ENCODE measurements at places on chromosomes 1 and 21.
A peak's percentile ranks its signal among the peaks of the same experiment; 100 is the strongest.

DNA sequence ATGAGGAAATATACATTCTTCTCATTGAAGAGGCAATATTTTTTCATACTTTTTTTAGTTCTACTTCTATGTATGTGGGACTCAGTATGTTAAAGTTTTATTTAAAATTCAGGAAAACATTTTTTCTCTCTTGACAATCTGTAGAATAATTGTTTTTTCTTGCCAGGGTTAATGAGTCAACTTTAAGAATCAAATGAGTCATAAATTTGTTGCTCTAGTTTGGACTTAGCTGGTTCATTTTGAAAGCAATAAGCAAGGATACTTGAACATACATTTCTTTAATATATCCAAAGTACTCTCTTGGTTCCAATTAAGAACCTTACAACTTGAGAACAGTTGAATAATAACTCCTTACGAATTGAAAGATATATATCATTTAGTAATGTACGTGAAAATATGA is 1145.3 kb upstream of the B3GALT2 start:
- no peak for DNase-seq

GRCh38 chr1:183148599-183148998 is 37.5 kb upstream of the LAMC2 start:
- DNase-seq: no peak

GRCh38 chr1:171487038-171487437 is 1.7 kb downstream of the PRRC2C start:
- no peak for DNase-seq

- DNase-seq: no peak
Measured at GRCh38 chr1:8090241-8090702, 64.2 kb upstream of the ERRFI1 start.

- DNase-seq: no peak
Measured at GRCh38 chr1:229882621-229883020, 184.4 kb upstream of the GALNT2 start.

DNA sequence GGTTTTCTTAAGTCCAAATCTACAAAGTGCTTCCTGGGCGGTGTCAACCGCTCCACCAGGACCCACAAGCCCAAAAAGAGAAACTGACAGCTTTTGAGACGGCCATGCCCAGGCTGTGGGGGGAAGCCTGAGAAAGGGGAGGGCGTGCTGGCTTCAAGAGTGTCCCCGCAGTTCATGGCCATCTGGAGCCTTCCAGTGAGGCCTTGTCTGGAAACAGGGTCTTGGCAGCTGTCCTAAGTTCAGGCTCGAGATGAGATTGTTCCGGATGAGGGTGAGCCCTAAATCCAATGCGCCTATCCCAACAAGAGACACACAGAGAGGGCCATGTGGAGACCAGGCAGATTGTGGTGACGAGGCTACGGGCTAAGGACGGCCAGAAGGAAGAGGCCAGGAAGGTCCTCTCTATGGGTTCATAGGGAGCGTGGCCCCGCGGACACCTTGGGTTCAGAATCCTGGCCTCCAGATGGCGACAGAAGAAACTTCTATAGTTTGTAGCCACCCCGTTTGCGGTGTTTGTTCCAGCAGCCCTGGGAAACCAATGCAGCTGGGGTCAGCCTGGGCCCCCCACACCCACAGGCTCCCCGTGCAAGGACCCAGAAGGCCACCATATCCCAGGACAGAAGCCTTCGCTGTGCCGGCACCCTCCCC is 70.2 kb downstream of the ARHGEF16 start:
- DNase-seq: no peak

- DNase-seq: no peak
Measured at GRCh38 chr1:52615489-52616042, 13.4 kb downstream of the GPX7 start.

DNA sequence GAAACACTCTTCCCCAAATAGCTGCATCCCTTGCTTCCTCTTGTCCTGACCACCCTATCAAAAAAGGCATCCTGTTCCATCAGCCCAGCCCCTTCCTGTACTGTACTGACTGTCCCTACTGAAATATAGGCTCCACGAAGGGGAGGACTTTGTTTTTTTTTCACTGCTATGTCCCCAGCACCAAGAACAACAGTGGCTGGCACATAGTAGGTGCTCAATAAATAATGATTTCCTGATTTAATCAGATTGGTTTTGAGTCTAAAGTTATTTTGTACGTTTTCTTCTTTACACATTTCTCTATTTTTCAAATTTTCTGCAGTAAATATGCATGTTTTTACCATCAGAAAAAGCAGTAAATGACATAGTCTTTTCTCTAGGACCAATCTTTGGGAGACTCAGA is 73.9 kb downstream of the CD58 start:
- DNase-seq: no peak

GRCh38 chr1:54571326-54571725 is 23.3 kb downstream of the ACOT11 start:
- DNase-seq: no peak

DNA sequence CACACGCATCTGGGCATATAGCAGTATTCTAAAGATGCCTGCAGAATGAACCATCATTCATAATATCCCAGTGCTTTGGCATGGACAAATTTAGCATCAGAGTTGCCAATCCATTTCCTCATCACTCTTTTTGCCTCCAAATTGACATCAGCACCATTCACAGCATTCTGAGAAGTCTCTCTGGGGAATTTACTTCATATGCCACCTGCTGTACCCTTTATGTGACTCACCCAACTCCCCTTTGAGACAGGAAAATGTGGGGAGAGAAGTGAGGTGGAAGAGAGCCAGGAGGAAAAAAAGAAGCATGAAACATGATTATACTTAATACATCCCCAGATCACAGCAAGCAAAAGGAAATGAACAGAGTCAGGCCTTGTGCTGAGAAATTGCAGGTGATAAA is 37.4 kb downstream of the RAB3B start:
- no peak for DNase-seq

GRCh38 chr1:27660300-27660835 is 11.6 kb downstream of the IFI6 start:
- DNase-seq: no peak

DNA sequence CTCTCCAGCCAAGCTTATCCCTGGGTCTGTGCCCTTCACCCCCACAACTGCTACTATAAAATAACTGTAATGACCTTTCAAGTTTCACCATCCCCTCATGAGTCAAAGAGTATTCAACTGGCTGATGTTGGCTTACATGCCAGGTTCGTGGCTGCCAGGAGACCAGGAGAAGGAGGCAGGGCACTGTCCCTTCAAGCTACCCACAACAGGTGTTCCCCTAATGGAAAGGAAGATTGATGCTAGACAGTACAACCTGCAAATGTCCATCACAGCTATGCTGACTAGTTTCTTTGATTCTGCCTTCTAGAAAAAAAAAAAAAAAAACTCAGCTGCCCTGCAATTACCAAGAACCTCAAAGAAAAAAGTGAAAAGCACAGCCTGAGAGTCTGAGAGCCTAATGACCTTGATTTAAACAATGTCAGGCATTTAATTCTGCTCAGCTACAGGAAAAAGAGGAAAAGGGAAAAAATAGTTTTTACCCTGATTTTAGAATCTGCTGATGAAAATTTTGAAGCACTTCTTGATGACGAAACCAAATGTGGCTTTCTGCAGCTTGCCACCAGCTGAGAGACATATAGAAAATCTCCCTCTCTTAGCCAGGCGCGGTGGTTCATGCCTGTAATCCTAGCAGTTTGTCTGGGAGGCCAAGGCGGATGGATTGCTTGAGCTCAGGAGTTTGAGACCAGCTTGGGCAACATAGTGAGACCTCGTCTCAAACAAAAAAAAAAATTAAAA is 82.7 kb upstream of the ROR1 start:
- no peak for DNase-seq

DNA sequence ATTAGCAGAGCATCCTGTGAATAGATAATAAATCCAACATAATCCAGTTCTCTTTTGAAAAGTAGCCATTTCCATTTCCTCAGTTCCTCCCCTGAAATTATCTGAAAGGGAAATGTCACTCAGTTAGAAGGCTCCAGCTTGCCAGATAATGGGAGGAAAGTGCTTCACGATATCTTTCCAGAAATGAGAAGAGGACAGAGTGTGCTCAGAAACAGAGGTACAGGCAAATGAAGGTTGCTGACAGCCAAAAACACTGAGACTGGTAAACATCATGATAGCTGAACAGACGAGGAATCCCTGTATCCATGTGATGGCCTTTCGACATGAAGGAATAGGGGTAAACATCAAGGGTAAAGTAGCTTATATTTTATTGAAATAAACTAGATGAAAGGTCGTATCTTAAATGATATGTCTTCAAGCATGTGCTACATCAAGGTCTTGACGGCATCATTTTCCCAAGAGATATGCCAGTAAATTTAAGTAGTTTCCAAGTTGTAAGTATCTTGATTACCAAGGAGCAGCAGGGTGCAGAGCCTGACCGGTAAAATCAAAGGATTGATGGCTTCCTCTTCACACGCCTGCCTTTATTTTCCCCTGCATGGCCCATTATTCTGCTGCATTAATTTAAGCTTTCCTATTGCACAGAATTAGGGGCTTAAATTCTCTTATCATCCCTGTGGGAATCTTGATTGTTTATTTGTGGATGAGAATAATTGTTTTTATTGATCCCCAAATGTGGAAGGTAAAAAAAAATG is 244.3 kb upstream of the ST6GALNAC5 start:
- no peak for DNase-seq

DNA sequence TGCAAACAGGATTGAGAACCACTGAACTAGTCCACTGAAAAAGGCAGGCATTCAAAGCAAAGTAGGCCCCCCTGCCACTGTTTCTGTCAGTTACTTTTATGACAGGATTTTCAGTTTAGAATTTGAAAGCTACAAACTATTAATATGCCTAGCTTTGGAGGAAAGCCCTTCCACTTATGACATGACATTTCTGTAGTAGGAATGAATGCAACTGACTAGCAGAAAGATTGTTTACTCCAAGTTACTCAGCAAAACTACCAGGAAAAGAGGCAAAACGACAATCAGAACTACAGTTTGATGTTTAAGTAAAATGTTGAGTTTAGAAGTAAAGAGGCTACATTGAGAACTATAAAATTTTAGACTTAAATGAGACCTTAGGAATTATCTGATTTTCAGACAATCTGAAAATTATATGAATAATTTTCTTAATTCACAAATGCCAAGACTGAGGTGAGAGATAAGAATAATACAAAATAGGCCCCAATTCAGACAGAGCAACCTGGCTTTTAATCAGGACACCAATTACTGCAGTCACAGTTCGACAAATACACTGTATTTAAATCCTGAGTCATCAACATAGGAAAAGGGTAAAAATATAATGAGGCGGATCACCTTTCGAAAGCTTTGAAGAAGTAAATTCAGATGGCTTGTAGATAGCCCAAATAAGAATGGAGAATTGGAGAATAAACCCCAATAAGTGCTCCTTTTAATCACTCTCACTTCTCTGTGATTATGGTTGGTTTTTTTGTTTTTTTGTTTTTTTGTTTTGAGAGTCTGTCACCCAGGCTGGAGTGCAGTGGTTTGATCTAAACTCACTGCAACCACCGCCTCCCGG is 2.2 kb downstream of the PRKAB2 start:
- DNase-seq: no peak

- DNase-seq: no peak
Measured at GRCh38 chr1:31625561-31626222, 8.2 kb downstream of the HCRTR1 start.

GRCh38 chr1:201884425-201884824 is 4.3 kb upstream of the SHISA4 start:
- DNase-seq: no peak

- DNase-seq: no peak
Measured at GRCh38 chr1:167210966-167211674, 9.6 kb upstream of the POU2F1 start.

GRCh38 chr1:58469016-58469415 is 77.5 kb downstream of the OMA1 start:
- no peak for DNase-seq

- DNase-seq: peak; percentile 39
Measured at GRCh38 chr1:204503122-204503912, 8.7 kb upstream of the PIK3C2B start.

GRCh38 chr1:178797590-178797989 is 72.5 kb downstream of the RALGPS2 start:
- DNase-seq: no peak

GRCh38 chr1:234980291-234980644 is 148.4 kb downstream of the TOMM20 start:
- DNase-seq: no peak

GRCh38 chr21:45467221-45467779 is 62.3 kb downstream of the COL18A1 start:
- no peak for DNase-seq

DNA sequence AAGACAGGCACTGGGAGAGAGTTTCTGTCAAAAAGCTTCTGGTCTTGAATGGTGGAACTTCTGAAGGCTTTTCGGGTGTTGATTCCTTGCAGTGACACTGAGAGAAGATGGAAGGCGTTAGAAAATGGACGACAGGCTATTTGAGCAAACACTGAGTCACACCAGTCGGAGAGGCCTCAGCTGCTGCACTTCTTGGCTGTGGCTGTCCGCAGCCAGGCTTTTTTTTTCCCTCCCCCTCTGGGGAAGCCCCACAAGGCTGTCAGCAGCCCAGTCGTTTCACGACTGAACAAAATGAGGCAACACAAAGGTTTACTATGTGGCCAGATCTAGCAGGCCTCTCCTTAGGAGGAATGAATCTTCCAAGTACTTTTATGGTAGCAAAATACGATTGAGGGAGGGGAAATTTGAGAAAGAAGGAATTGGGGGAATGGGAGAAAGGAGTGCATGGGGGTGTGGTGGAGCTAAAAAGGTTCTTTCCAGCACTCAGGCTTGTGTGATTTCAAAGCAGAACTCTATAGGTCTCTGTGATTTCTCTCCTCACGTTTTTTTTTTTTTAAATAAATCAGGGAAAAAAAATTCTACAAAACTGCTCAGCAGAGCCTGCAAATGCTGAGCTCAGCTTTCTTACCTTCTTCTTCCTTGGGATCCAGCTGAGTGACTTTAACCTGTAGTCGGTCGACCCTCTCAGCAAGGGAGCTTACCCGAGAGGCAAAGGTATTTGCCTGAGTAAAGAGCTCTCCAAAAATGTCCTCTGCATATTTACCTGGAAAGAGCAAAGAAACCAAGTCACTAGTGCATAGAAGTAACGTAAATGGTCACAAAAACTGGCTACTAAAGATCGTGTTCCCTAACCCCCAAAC is 26.1 kb downstream of the GPR3 start:
- peak; percentile 83 for DNase-seq

- no peak for DNase-seq
Measured at GRCh38 chr1:233981042-233981675, 76.7 kb downstream of the SLC35F3 start.

DNA sequence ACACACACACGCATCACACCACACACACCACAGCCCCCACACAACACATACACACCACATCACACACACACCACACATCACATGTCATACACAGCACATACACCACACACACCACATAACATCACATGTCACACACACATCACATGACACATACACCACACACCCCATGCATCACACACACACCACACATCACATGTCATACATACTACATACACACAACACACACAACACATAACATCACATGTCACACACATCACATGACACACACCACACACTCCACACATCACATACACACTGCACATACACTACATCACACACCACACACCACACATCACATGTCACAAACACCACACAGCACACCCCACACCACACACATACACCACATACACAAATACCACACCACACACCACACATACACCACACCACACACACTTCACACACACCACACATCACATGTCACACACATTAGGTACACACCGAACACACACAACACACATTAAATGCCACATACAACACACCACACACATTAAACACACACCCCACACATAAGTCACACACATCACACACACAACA is 1.8 kb downstream of the LYPD8 start:
- no peak for DNase-seq

GRCh38 chr1:48054232-48054631 is 57.0 kb upstream of the TRABD2B start:
- no peak for DNase-seq

GRCh38 chr1:109906160-109906838 is 4.3 kb upstream of the CSF1 start:
- peak; percentile 89 for DNase-seq

- DNase-seq: no peak
Measured at GRCh38 chr1:24226749-24227148, 39.7 kb upstream of the IFNLR1 start.
